HEK293T (cell line): ENCODE measurements at places on chromosomes 4 and X.

- no peak for DNase-seq
Measured at GRCh38 chr4:183553601-183554345, 48.9 kb downstream of the ING2 start.

DNA sequence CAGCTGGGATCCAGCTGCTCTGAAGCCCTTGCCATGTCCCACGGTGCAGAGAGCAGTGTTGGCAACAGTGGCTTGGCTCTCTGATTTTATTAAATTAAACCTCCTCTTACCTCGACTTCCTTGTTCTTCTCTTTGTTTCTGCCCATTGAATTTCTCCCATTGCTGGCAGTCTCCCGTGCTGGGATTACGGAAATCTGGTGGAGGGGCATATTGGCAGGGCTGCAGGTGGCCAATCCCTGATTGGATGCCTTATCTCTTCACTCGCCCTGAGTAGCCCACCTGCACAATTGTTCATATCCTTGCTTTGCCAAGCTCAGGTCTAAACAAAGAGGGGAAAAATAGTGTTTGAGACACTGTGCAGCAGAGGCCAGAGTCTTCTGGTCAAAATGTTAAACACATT is 493.9 kb downstream of the TMA16 start:
- DNase-seq, result no peak

DNA sequence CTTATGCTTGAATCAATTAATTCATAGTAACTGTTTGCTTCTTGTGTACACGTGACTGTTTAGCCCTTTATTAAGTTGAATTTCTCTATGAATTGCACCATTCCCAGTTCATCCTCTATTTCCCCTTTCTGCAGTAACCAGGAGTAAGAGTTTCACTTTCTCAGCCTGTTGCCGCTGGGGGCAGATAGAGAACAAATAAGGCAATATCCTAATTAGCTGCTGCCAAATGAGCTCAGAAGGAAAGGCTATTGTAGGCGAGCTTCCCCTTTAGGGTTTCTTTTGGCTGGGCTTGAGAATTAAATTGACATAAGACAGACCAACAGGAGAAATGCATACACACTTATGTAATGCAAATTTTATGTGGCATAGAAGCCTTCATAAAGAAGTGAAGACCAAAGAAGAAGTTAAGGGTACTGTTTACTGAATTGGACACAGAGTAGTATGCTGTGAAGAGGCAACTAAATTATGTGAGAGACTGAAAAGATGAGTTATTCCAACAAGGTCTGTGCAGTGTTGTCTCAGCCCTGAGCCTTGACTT is 1594.7 kb downstream of the TECRL start:
- no peak for DNase-seq

- no peak for DNase-seq
Measured at GRCh38 chr4:109051054-109051453, 251.4 kb downstream of the COL25A1 start.

- DNase-seq, result no peak
Measured at GRCh38 chr4:114535725-114536124, 62.9 kb upstream of the UGT8 start.
